Left ventricle myocardium inferior (tissue), 1 donor: ENCODE measurements at places on chromosomes 6 and 20.

- no peaks in the 10 kb centered on the region for H3K36me3 ChIP-seq
- no peaks in the 10 kb centered on the region for H3K27me3 ChIP-seq
- H3K4me1 ChIP-seq, result peaks cover 13% of the 10 kb centered on the region
- DNase-seq, result no peak
- H3K4me3 ChIP-seq, result no peak overlapping the region
Measured at GRCh38 chr6:105791583-105792318, 294.4 kb upstream of the PRDM1 start.

DNA sequence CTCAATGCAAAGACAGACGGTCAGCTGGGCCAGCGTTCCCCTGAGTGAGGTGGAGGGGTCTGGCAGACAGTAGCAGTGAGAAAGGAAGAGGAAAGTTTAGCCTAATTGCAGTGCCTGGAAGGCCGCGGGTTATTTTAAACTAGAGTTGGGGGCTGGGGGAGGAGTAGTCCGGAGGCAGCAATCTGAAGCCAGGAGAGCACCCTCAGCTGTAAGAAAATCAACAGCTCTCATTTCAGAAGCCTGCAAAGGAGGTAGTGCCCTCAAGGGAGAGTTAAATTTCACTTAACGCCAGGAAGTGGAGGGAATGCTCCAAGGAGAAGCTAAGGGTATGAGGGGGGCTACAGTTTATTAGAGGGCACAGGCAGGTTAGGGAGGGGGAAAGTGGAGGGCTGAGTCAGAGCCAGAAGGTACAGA lies 26.9 kb downstream of the RING1 start:
- no peaks in the 10 kb centered on the region for H3K4me1 ChIP-seq
- H3K27ac ChIP-seq, result no peak overlapping the region
- peaks cover 66% of the 10 kb centered on the region for H3K27me3 ChIP-seq
- no peak overlapping the region for H3K4me3 ChIP-seq
- no peak for DNase-seq

DNA sequence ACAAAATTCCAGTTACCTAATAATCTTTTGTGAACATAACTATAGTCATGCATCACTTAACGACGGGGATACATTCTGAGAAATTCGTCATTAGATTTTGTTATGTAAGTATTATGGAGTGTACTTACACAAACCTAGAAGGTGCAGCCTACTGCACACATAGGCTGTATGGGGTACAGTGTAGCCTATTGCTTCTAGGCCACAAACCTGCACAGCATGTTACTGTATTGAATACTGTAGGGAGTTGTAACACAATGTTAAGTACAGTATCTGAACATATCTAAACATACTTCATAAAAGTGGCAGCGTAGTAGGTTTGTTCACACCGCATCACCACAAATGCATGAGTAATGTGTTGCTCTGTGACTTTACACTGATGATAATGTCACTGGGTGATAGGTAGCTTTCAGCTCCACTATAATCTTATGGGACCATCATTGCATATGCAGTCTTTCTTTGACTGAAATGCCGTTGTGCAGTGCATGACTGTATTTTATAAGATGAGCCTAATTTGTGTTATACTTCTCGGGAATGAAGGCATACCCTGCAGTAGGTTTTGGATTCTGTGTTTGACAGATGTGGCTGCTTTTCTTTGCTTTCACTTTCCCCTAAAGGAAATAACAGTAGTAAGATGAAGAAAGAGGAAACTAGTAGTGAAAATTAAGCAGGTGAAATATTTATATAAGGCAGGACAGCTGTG lies 365.6 kb downstream of the FARS2 start:
- no peaks in the 10 kb centered on the region for H3K36me3 ChIP-seq
- no peaks in the 10 kb centered on the region for H3K27me3 ChIP-seq
- no peak overlapping the region for H3K4me3 ChIP-seq
- peaks cover 41% of the 10 kb centered on the region for H3K4me1 ChIP-seq
- no peak for DNase-seq

DNA sequence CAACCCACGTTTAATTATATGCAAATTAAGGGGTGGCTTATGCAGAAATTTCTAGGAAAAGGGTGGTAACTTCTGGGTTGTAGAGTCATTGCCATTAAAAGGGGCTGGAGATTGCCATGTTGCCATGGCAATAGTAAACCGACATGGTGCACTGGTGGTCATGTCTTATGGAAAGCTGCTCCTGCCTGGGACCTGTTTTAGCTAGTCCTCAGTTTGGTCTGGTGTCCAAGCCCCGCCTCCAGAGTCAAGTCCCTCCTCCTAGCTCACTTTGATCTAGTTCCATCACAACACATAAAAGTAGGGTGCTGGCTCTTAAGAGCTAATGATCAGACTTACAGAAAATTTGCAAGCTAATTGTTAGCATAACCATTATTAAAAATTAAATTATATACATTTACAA lies 5.3 kb downstream of the SLC22A2 start:
- H3K27ac ChIP-seq, result no peak overlapping the region
- no peak for DNase-seq
- H3K36me3 ChIP-seq, result no peaks in the 10 kb centered on the region
- peaks cover 32% of the 10 kb centered on the region for H3K27me3 ChIP-seq

GRCh38 chr20:58973866-58974265 lies 7.2 kb upstream of the NELFCD start:
- H3K27ac ChIP-seq, result no peak overlapping the region
- no peak for DNase-seq
- no peaks in the 10 kb centered on the region for H3K4me1 ChIP-seq

GRCh38 chr6:155985660-155986138 lies 530.1 kb upstream of the NOX3 start:
- H3K27ac ChIP-seq, result peak overlapping the region; percentile 75
- DNase-seq, result peak; percentile 35
- H3K4me1 ChIP-seq, result peaks cover 24% of the 10 kb centered on the region
- H3K4me3 ChIP-seq, result no peak overlapping the region

DNA sequence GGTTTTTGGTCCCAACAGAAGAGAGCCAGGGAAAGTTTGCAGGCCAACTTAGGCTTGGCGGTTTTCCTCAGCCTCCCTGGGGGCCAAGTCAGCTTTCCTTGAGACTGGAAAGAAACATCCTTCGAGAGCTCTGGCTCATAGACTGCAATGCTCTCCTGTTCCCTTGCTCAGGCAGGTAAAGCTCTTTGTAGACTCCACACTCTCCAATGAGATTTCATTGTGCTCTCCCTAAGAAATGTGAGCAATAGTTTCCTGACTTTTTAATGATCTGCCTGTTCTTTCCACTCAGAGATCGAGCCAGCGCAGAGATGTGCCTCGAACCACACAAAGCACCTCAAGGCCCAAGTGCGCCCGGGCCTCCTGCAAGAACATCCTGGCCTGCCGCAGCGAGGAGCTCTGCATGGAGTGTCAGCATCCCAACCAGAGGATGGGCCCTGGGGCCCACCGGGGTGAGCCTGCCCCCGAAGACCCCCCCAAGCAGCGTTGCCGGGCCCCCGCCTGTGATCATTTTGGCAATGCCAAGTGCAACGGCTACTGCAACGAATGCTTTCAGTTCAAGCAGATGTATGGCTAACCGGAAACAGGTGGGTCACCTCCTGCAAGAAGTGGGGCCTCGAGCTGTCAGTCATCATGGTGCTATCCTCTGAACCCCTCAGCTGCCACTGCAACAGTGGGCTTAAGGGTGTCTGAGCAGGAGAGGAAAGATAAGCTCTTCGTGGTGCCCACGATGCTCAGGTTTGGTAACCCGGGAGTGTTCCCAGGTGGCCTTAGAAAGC lies 13.9 kb downstream of the TNFAIP3 start:
- H3K4me1 ChIP-seq, result peaks cover 38% of the 10 kb centered on the region
- H3K27ac ChIP-seq, result peak overlapping the region; percentile 73
- no peak overlapping the region for H3K4me3 ChIP-seq
- H3K36me3 ChIP-seq, result peaks cover 74% of the 10 kb centered on the region

- no peak overlapping the region for H3K27ac ChIP-seq
- no peaks in the 10 kb centered on the region for H3K27me3 ChIP-seq
- DNase-seq, result no peak
- H3K36me3 ChIP-seq, result no peaks in the 10 kb centered on the region
Measured at GRCh38 chr20:19291818-19292132, 79.3 kb downstream of the SLC24A3 start.

GRCh38 chr20:24836661-24837299 lies 112.3 kb upstream of the CST7 start:
- no peaks in the 10 kb centered on the region for H3K4me1 ChIP-seq
- no peak for DNase-seq
- peaks cover 32% of the 10 kb centered on the region for H3K27me3 ChIP-seq
- H3K27ac ChIP-seq, result no peak overlapping the region
- H3K36me3 ChIP-seq, result no peaks in the 10 kb centered on the region

DNA sequence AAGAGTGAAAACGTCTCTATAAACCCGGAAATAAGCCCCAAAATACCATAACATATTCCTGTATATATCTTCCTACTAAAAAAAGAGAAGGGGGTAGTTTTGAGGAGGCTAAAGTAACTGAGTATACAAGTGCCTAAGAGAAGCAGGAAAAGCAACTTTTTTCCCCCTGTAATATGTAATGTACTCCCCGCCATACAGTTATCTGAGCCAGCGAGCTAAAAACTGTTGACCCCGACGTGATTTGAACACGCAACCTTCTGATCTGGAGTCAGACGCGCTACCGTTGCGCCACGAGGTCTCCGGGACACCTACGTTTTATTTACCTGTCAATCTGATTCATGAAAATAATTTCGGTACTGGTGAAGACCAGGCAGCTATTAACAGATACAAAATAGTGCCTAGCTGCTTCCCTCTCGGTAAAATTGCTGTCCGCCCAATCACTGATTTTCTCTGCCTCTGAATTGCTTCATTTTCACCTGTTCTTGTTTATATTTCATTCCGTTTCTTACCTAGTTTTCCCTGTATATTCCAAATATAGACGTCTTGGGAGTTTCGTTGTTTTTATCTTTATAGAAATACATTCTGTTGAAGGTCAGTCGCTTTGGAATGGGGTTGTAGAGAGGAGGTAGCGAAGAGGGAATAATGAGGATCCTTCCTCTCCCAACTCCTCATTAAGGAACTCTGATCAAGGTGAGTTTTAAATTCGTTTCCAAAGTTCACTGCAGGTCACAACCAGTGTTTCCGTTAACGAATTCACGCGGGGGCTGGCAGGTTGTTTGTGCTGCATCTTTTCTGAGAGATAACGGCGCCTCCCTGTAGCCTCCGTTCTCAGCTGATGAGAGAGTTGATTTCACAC lies 33.6 kb upstream of the BTN3A2 start:
- H3K27ac ChIP-seq, result no peak overlapping the region
- H3K27me3 ChIP-seq, result peaks cover 89% of the 10 kb centered on the region
- no peaks in the 10 kb centered on the region for H3K36me3 ChIP-seq

GRCh38 chr6:12371151-12371550 lies 81.0 kb downstream of the EDN1 start:
- no peak overlapping the region for H3K27ac ChIP-seq
- H3K4me3 ChIP-seq, result no peak overlapping the region
- H3K36me3 ChIP-seq, result no peaks in the 10 kb centered on the region

- H3K27me3 ChIP-seq, result no peaks in the 10 kb centered on the region
- no peak overlapping the region for H3K4me3 ChIP-seq
- no peak for DNase-seq
- no peak overlapping the region for H3K27ac ChIP-seq
Measured at GRCh38 chr6:151911401-151911800, 103.9 kb downstream of the ESR1 start.

- peak overlapping the region; percentile 88 for H3K4me3 ChIP-seq
- peaks cover 52% of the 10 kb centered on the region for H3K4me1 ChIP-seq
- peaks cover 23% of the 10 kb centered on the region for H3K36me3 ChIP-seq
- no peaks in the 10 kb centered on the region for H3K27me3 ChIP-seq
Measured at GRCh38 chr6:96899019-96899418, 1.3 kb upstream of the NDUFAF4 start.

DNA sequence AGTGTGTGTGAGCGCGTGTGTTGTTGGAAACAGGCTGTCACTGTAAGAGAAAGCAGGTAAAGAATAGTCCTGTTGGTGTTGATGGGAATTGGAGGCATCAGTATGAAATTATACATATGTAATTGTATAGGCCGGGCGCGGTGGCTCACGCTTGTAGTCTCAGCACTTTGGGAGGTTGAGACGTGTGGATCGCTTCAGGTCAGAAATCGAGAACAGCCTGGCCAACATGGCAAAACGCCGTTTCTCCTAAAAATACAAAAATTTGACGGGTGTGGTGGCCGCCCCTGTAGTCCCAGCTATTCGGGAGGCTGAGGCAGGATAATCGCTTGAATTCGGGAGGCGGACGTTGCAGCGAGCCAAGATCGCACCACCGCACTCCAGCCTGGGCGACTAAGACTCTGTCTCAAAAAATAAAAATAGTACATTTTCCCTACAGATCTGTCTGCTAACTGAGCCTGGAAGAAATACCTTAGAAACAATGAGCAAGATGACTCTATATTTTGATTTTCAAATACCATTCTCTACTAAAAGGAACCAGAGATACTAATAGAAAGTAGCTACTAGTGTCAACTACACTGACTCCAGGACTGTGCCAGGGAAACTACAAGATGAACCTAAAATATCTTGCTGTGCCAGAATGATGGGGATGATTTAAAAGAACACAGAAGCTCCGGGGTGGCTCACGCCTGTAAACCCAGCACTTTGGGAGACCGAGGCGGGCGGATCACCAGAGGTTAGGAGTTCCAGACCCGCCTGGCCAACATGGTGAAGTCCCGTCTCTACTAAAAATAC lies 110.8 kb downstream of the TRIM27 start:
- no peak overlapping the region for H3K27ac ChIP-seq
- H3K27me3 ChIP-seq, result peaks cover 100% of the 10 kb centered on the region
- peaks cover 6% of the 10 kb centered on the region for H3K4me1 ChIP-seq
- H3K36me3 ChIP-seq, result no peaks in the 10 kb centered on the region

- DNase-seq, result no peak
- no peaks in the 10 kb centered on the region for H3K27me3 ChIP-seq
- peaks cover 31% of the 10 kb centered on the region for H3K4me1 ChIP-seq
Measured at GRCh38 chr6:7895125-7895423, 15.5 kb downstream of the TXNDC5 start.

- no peak overlapping the region for H3K27ac ChIP-seq
- no peaks in the 10 kb centered on the region for H3K36me3 ChIP-seq
- no peak for DNase-seq
- H3K27me3 ChIP-seq, result no peaks in the 10 kb centered on the region
- H3K4me3 ChIP-seq, result no peak overlapping the region
- peaks cover 38% of the 10 kb centered on the region for H3K4me1 ChIP-seq
Measured at GRCh38 chr6:150639823-150640331, 40.2 kb downstream of the PLEKHG1 start.

GRCh38 chr6:166866839-166867637 lies 89.3 kb downstream of the RNASET2 start:
- no peak overlapping the region for H3K27ac ChIP-seq
- peaks cover 27% of the 10 kb centered on the region for H3K27me3 ChIP-seq
- no peaks in the 10 kb centered on the region for H3K36me3 ChIP-seq
- no peak overlapping the region for H3K4me3 ChIP-seq
